ENCODE measurements at places on chromosomes 3 and 15.

DNA sequence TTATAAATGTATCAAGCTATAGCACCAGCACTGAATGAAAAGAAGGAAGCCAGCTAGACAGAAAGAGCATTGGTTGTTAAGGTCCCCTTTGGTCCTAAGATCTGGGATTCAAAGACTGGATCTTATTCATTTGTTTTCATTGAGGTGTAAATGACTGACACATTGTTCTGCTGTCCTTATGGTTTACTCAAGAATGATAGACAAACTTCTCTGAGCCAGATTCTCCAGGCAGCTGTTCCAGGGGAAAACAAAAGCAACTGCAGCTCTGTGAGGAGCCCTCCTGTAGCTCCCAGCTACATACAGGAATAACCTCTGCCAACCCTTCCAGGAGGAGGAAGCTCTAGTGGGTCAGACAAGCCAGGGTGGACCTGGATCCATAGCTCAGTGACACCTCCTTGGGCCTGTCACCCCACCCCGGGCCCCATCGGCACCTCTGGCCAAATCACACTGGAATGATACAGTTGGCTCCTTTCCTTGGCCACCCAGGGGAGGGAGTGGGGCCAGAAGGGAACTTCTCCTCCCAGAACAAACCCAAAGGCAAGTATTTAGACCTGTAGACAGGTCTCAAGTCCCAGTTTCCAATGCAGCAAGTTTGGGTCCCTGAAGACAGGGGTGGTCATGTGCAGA lies 57.8 kb downstream of the ZNF621 start:
- no peak for DNase-seq

DNA sequence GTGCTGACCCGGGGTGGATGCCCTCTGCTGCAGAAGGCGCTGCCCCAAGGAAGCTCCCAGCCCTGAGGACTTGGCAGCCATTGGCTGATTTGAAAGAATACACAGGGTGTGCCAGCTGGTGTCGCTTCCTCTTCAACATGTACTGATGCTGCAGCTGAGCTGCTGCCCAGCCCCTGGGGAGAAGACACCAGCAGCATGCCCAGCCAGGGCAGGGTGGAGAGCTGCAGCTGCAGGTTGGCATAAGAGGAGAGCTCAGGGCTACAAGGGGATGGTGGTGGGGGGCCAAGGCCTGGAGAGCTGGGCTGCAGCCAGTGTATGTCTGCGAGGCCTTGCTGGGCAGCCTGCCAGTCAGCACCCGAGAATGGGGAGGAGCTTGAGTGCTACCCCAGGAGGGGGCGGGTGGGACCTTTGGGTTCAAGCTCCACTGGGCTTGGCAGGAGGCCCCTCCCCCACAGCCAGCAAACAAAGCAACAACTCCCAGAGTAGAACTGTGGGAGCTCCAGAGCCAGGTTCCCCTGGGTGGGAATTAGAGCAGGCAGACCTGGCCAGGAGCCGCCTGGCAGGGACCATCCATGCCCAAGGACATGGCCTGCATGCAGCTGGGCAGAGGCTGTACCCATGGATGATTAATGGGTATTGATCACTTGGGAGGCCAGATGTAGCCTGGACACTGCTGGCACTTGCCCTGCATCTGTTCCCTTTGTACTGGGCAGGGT lies 9.2 kb upstream of the SEMA4B start:
- DNase-seq: no peak

DNA sequence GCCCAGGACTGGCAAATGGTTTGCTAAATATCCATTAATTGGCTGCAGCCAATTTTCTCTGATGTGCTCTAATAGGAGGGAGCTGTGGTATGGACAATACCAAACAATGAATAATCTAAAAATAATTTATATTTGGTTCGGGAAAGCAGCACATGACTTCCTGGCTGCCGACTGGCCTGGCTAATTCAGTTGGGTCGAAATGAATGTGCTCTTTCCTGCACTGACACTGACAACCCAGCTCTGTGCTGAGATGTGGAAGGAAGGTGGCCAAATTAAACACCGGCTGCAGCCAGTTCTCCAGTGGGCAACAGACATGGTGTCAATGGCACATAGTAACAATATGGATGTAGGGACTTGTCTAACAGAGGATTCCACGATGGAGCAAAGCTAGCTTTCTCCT lies 21.1 kb upstream of the COLQ start:
- DNase-seq: no peak

DNA sequence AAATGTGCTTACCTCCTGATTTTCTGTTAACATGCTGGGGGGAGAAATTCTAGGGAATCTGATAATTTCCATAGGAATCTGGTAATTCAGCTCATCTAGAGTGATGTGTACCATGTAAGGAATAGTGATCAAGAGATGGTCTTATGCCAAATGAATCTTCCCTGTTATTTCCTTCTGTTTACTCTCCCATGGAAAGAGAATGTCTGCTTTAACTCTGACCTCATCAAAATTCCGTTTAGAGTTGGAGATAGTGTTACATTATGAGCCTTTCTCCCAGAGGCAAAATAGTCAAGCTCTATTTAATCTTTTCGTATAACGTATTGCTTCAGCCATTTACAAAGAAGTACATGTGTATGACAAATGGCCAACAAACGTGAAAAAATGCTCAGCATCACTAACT lies 76.6 kb downstream of the ARHGEF26 start:
- no peak for DNase-seq

- DNase-seq: no peak
These were observed 94.8 kb downstream of the CACNA1D start for GRCh38 chr3:53589201-53589600.

GRCh38 chr3:71912839-71913495 lies 128.0 kb upstream of the PROK2 start:
- no peak for DNase-seq

DNA sequence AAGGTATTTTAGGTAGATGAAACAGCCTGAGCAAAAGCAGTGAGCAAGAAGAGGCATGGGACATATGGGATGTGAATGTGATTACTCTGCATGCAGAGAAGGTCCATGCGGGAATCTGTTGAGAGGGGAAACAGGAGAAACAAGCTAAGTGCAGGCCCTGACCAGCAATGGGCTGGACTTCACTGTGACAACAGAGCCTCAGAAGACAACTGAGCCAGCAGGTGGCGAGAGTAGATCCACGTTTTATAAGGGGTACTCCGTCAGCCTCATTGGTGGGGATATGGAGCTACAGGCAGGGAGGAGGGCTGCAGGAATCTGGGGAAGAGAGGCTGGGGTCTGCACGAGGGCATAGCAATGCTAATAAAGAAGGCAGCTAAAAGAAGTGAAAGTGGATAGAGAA lies 405.9 kb upstream of the LMCD1 start:
- DNase-seq: no peak

GRCh38 chr3:128095222-128095703 lies 28.3 kb downstream of the RUVBL1 start:
- DNase-seq: peak; percentile 69

DNA sequence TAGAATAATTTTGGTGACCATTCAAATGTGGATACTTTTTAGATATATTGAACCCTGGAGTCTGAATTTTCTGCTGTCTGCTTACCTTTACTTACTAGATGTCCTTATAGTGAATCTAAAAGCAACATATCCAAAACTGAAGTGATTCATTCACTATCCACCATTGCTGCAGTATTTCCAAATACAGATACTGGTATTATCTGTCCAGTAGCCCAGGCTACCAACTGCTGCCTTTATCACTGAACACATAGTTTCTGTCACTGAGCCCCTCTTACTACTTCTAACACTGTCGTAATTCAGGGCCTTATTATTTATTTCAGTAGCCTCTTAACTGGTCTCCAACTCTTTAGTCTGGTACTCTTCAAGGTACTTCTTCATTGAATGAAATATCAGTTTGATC lies 49.2 kb downstream of the SLMAP start:
- no peak for DNase-seq

- no peak for DNase-seq
These were observed 1.7 kb downstream of the SKIL start for GRCh38 chr3:170359178-170359704.

- DNase-seq: no peak
These were observed 134.0 kb upstream of the IL12A start for GRCh38 chr3:159854500-159855124.

DNA sequence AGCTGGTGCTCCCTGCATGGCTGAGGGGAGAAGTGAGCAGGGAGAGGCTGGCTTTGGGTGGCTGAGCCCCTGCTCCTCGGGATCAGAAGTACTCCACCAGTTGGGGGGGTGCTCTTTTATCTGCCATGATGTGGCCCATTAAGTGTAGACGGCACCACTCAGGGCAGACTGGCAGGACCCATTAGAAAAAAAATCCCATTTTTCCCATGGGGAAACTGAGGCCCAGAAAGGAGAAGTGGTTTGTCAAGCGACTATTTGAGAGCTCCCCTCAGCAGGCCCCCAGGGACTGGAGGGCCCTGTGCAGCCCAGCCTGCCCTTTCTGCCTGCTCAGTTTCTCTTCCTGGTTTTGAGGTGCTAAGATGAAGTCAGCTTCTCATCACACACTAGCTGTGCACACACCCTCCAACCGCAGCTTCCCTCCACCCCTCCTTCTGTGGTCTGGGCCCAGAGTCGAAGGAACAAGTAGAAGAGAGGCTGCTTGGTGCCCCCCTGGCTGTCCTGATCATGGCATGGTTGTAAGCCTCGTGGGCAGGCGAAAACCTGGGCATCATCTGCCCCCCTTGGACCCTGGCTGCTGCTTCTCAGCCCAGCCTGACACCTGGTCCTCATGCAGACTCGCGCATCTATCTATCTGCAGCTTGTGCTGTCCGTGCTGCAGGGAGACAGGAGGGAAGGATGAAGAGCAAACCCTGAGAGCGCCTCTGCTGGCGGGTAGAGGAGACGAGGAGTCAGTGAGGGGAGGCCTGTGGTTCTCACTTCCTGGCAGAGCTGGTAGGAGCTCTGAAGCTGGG lies 5.6 kb downstream of the CSK start:
- peak; percentile 77 for DNase-seq

DNA sequence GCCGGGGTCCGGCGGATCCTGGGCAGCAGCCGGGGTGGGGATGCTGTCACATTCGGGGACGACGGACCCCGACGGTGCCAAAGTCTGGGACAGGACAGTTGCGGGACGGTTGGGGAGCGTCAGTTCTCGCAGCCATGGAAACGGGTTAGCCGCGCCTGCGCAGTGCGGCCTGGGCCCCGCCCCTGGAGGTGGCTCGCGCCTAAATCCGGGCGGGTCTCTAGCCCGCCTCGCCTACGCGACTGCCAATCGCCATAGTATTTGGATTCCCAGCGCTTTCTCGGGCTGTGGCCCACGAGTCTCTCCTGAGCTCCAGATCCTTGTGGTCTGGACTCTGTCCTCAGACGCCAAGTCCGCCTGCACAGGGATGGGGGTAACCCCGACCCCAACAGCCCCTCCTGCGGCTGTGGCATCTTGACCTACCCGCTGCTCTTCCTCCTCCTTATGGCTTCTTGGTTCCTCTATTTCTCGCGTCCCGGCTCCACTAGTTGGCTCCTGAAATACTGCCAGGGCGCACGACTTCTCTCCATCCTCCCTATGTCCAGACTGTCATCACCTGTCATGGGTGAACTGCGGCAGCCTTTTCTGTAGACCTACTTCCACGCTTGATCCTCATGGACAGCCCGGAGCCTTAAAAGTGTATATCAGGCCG lies at the start of gene ZMYND10:
Gene ZMYND10 (minus strand): TSS at position 147 of the 649 bp plus-strand sequence. CDS start 153 bp downstream, outside the sequence.
- peak; percentile 48 for DNase-seq

GRCh38 chr3:145557405-145557804 lies 603.6 kb downstream of the PLOD2 start:
- no peak for DNase-seq

- no peak for DNase-seq
These were observed 290.1 kb upstream of the CHRNA7 start for GRCh38 chr15:31740203-31740602.

DNA sequence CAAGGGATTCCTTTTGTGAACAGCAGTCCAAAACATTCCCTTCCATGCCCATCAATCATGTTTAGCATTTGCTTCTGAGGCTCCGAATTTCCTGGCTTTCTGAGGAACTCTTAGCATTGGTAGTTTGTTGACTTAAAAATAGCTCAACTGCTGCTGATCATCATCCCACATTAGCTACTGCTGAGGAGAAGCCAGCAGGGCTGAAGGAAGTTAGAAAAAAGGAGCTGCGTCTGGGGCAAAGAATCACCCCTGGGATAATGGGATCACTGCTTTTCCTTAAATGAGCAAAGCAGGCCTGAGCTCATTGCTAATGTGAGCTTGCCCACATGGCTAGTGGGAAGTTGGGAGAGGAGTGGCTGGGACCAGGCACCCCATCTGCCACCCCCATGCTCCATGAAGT lies 39.8 kb downstream of the CYP19A1 start:
- no peak for DNase-seq

- no peak for DNase-seq
These were observed 7.5 kb upstream of the APOD start for GRCh38 chr3:195591220-195591619.

- no peak for DNase-seq
These were observed 671.5 kb downstream of the FHIT start for GRCh38 chr3:60579734-60580133.

DNA sequence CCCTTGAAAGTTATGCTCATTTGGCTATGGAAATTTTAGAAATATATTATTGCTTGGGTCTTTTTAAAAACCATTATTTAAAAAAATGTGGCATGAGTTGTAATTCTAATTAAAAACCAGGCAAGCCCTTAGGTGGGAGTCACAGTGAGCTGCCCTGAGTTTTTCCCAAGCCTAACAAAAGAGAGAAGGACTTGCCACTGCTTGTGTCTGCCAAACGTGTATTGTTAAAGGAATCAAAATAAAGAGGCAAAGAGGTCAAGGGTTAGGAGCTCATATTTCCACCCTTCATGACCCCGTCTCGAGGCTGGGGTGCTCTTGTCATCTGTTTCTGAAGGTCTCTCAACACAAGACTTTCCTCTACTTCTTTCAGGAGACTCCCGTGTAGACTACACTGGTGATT lies 321.1 kb downstream of the ZIC1 start:
- no peak for DNase-seq

DNA sequence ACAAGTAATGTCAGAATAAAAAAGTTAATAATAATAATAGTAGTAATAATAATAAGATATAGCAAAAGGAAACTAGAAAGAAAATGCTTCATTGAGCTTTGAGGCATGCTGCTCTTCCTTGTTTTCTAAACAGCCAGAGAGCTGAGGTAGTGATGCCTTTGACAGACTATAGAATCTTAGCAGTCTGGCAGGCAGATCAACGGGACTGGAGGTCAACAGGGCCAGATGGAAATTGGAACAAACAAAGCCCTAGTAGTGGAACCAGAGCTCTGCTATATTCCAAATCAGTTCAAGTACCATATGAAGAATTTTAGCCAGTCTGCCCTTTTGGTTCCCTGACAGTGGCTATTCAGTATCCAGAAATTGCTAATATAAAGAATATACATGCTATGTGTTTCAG lies 278.6 kb downstream of the NLGN1 start:
- DNase-seq: no peak

GRCh38 chr3:65481085-65481484 lies 557.6 kb downstream of the MAGI1 start:
- DNase-seq: no peak

- DNase-seq: no peak
These were observed 1.3 kb upstream of the SLITRK3 start for GRCh38 chr3:165197481-165197800.

- DNase-seq: no peak
These were observed 10.4 kb upstream of the ZFYVE19 start for GRCh38 chr15:40796512-40796911.

GRCh38 chr3:87791248-87792027 lies 267.4 kb downstream of the CGGBP1 start:
- DNase-seq: no peak

- no peak for DNase-seq
These were observed 9.2 kb downstream of the NFKBIZ start for GRCh38 chr3:101858464-101859030.
